Panc1 (cell line): ENCODE measurements at places on chromosomes 6 and 20.

GRCh38 chr6:32073101-32073500 lies 34.9 kb downstream of the CYP21A2 start:
- no peak for DNase-seq

- DNase-seq = peak; percentile 65
Measured at GRCh38 chr6:129683601-129684322, 26.2 kb downstream of the ARHGAP18 start.

GRCh38 chr6:141158740-141159139 lies 974.0 kb upstream of the GJE1 start:
- DNase-seq = no peak

GRCh38 chr6:165689699-165690098 lies 26.7 kb upstream of the PDE10A start:
- DNase-seq = no peak

DNA sequence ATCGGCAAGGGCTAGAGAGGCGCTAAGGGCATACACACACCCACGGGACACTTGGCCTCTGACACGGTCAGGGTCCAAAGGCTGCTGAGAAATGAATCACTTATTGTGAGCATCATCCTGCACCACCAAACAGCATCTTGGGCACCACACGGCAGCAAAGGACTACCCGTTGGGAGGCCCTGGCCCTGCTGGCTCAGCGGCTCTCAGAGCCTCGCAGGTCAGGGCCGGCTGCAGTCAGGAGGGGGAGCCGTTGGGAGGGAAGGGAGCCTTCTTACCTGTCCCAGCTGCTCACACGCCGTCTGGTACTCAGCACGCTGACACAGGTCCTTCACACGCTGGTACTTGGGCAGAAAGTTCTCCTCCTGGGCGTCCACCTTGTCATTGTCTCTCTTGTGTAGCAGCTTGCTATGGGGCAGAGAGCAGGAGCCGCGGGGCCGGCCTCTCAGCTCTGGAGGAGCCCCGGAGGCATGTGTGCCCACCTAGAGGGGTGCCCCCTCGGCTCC lies 109.0 kb downstream of the SULF2 start:
- no peak for DNase-seq

DNA sequence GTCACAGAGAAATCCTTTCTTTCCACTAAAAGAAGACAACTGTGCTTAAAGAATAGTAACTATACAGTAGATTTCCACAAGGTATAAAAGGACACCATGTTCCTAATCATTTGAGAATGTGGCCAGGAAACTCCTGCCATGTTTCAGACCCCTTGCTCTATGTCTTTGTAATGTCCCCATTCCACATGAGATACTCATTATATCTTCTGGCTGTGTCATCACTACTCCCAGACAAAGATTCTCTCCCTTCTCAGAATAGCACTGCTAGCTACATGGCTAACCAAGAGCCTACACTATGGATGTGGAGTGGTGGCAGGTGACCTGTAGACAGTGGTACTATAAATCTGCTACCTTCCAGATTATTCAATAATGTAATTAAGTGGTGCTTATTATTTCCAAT lies 218.1 kb upstream of the MCHR2 start:
- no peak for DNase-seq

DNA sequence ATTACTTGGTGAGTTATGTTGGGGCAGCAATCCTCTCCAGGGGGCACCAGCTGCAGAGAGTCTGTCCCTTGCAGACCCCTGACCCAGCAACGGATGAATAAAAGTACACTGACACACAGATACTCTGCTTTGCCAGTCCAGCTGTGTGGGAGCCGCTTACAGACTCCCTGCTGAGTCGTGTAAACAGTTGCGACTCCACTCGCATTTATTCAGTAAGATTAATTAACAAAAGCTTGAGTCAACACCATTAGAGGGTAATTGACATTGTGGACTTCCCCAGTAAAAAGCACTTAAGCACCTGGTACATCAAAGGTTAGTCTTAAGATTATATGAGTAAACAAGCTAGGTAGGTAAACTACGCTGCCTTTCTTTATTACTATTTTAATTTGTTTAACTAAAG lies 92.0 kb upstream of the TMEM181 start:
- DNase-seq = no peak

DNA sequence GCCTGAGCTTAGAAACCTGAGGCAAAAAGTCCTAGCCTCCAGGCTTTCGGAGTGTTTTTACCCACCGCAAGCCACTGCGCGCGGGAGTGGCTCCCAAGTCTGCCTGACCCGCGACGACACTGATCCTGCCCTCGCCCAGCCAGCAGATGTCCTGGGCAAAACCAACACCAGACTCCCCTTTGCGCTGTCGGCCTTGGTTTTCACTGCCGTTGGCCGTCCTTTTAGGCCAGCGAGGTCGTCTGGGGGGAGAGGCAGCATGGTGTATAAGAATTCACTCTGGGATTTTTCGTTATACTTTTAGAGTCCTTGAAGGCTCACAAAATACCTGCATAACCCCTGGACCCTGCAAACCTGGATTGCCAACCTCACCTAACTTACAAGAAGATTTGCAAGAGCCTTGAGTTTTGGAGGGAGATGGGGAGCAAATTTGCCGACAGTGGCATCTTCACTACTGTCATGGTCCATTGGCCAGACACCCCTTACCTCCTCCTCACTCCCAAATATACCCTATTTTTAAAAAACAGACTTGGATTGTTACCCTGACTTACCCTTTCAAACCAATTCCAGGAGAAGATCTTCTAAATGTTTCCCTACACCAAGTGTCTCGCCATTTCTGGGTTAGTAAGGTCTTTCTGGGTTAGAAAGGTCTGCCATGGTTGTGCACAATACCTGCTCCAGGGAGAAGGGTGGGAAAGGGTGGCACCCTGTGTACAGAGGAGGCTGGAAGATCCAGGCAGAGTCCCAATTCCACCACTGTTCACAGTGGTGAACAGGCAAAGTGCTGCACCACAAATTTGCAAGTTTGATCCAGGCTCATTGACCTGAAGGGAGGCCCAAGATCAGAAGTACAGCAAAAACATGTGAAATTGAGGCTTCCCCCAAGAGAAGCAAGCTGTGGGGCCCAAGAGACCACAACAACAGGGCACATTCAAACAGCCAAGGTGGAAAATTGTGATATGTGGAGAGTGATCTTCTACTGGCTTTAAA lies 4.4 kb downstream of the FOXA2 start:
- DNase-seq = no peak

GRCh38 chr6:156658966-156659821 lies 118.0 kb upstream of the ARID1B start:
- DNase-seq = no peak

DNA sequence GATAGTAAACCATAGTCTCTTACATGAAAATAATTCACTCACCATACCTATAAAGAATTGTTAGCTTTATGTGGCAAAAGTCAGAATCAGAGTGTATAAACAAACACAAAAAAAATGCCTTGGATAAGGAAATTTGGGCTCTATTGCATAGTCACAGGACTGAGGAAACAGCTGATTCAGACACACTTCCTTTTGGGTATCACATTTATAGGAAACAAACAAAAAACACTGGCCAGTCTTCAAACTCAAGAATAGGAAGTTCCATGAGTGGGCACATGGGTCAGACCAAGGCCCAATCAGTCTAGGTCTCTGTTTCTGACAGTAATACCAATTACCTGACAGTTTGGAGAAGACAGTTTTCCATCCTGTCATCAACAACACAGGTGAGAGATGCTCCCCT lies 8.0 kb downstream of the SLC18B1 start:
- DNase-seq = no peak

DNA sequence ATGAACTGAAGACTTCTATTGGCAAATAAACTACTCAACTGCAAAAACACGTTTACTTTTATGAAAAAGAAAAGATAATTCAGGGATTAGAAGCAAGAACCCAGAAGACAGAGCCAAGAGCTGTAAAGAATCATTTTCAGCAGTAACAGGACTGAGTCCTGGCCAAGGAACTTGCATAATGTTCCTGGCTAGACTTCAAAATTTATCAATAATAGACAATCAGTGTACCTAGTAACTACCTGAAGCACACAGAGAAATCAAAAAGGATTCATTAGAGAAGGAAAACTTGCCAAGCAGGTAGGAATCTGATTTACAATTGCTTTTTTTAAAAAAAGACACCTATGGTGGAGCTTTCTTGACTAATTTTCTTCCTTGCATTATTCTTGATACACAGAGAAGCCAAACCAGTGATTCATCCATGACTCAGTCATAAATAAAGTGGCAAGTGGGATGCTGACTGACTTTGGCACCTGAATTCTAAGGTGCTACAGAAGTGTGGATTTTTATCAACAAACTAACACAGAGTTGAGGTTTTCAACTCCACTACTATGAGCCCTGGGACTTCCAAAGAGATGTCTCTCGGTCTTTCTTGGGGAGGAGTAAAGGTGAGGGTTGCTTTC lies 281.3 kb downstream of the BMP7 start:
- DNase-seq = no peak

- DNase-seq = no peak
Measured at GRCh38 chr20:3900187-3900604, 11.0 kb downstream of the PANK2 start.

GRCh38 chr6:111927321-111927720 lies 54.1 kb upstream of the FYN start:
- no peak for DNase-seq

DNA sequence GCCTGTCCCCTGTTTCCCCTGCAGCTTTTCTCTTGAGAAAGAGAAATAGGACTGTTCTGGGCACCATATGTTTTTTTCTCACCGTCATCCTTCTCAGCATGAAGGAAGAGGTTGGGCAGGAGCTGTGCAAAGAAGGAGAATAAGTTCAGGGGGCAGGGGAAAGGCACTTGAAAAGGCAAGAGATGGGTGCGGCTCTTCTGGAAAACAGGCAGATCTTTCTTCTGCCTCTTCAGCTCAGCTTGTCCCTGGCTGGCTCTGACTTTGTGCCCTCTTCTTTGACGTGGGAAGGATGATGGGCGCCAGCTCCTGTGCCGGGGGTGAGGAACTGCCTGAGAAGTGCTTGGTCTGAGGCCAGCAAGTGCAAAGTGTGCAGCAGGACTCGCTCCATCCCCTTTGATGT lies 206.5 kb downstream of the DOK5 start:
- DNase-seq = no peak

DNA sequence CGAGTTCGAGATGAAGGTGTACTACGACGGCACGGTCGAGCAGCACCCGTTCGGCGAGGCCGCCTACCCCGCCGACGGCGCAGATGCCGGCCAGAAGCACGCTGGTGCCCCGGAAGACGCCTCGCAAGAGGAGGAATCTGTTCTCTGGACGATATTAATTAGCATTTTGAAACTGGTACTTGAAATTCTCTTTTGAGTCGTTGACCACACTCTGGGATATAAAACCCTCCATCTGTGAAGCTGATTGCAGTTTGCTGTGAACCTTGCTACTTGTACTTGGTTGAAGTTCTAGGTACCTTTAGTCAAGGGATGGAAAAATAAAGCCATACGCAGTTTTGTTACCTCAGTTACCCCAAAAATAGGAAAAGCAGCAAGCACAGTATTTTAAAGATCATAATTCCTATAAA lies 917 bp downstream of the C6orf120 start:
- no peak for DNase-seq

DNA sequence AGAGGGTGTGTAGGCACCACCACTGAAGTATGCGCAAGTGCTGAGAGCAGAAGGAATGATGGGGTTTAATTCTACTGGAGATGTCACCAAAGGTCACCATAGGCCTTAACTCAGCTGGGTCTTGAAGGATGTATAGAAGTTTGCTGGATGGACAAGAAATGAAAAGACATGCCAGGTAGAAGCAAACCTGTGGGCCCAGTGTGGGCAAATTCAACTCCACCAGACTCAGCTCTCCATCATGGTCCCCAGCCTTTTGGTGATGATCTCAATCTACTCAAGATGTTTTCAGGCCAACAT lies 124.5 kb downstream of the SNX5 start:
- no peak for DNase-seq

GRCh38 chr6:106149472-106150069 lies 63.4 kb downstream of the PRDM1 start:
- no peak for DNase-seq

GRCh38 chr6:161917645-161918044 lies 643.8 kb upstream of the AGPAT4 start:
- DNase-seq = no peak

GRCh38 chr6:97009781-97010492 lies 85.4 kb downstream of the KLHL32 start:
- DNase-seq = no peak

GRCh38 chr6:109194880-109195279 lies 99.6 kb downstream of the CEP57L1 start:
- DNase-seq = no peak

- no peak for DNase-seq
Measured at GRCh38 chr6:39822846-39823815, 31.0 kb downstream of the DAAM2 start.

DNA sequence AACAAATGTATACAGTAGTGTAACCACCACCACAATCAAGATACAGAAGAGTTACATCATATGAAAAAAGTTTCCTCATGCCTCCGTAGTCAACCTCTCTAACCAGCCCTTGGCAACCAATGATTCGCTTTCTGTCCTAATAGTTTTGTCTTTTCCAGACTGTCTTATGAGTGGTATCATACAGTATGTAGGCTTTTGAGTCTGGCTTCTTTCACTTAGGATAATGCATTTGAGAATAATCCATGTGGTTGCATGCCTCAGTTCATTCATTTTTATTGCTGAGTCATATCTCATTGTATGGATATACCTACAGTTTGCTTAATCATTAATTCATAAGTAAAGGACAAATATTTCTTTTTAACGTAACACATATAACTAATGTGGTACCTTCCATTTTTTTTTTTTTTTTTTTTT lies 86.4 kb upstream of the RIPOR2 start:
- no peak for DNase-seq

GRCh38 chr20:63963784-63964301 lies 5.9 kb downstream of the ZNF512B start:
- DNase-seq = no peak

DNA sequence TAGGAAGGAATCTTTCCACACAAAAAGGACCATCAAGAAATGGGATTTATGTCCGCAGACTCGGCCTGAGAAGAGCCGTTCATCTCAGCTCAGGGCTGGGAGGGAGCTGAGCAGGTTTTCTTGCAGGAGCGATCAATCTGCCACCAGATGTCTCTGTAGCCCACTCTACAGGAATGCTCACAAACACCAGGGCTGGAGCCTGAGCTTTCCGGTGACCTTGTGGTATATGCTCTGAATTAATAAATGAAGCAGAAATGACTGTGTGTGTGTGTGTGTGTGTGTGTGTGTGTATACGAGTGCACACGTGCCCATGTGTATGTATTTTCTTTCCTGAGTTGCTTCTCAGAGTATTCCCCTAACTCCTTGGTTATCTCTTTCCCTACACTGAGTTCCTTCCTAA lies 12.0 kb downstream of the CD83 start:
- DNase-seq = no peak

- no peak for DNase-seq
Measured at GRCh38 chr6:38713812-38714211, 1.3 kb upstream of the DNAH8 start.

GRCh38 chr6:80607811-80608391 lies 501.4 kb downstream of the BCKDHB start:
- no peak for DNase-seq

DNA sequence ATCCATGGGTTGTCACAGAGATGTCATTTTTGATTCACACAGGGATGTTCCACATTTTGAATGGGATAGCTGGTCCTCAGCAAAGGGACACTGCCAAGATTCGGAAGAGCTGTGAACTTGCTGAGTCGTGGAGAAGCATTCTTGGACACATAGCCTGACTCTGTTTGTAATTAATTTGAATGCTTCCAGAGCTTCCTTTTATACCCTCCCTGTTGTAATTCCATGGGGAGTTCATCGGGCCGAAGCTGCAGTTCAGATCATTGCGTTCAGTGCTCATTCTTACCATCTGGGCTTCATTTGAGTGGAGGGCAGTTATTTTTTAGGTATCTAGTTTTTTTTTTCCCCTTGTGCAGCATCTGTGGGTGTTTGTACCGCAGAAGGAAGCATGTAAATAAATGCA lies 126.5 kb downstream of the SLC24A3 start:
- no peak for DNase-seq

- no peak for DNase-seq
Measured at GRCh38 chr6:105890521-105891244, 195.5 kb upstream of the PRDM1 start.
